ENCODE measurements at places on chromosomes 2 and 18. TPM values are rescaled to one million over a fixed set of nuclear protein-coding genes. Genes with fewer than 3 reads are reported as not detected.

AMER3 gene
- not detected for total RNA-seq

PPP1R1C gene
- total RNA-seq, result 0.78 TPM

PRKRA gene
- total RNA-seq, result 54.9 TPM

NTSR2 gene
- total RNA-seq, result not detected

NDUFB3 gene
- 42.4 TPM for total RNA-seq

MYL1 gene
- not detected for total RNA-seq

HJURP gene
- total RNA-seq, result 0.38 TPM

DLX1 gene
- 1.1 TPM for total RNA-seq

ZFP36L2 gene
- total RNA-seq, result 287 TPM

RFTN2 gene
- 8.6 TPM for total RNA-seq
